NCI-H1105 treated with DMSO at 0.1 percent for 48 hours (cell line): ENCODE measurements at places on chromosomes 5 and 9.
A peak's percentile ranks its signal among the peaks of the same experiment; 100 is the strongest.

- no peak for DNase-seq
These were observed 995.4 kb upstream of the ACO1 start for GRCh38 chr9:31389075-31389474.

GRCh38 chr9:24939109-24939850 is 393.6 kb upstream of the IZUMO3 start:
- no peak for DNase-seq

GRCh38 chr9:122444041-122444733 is 33.5 kb downstream of the OR1J1 start:
- DNase-seq = no peak

DNA sequence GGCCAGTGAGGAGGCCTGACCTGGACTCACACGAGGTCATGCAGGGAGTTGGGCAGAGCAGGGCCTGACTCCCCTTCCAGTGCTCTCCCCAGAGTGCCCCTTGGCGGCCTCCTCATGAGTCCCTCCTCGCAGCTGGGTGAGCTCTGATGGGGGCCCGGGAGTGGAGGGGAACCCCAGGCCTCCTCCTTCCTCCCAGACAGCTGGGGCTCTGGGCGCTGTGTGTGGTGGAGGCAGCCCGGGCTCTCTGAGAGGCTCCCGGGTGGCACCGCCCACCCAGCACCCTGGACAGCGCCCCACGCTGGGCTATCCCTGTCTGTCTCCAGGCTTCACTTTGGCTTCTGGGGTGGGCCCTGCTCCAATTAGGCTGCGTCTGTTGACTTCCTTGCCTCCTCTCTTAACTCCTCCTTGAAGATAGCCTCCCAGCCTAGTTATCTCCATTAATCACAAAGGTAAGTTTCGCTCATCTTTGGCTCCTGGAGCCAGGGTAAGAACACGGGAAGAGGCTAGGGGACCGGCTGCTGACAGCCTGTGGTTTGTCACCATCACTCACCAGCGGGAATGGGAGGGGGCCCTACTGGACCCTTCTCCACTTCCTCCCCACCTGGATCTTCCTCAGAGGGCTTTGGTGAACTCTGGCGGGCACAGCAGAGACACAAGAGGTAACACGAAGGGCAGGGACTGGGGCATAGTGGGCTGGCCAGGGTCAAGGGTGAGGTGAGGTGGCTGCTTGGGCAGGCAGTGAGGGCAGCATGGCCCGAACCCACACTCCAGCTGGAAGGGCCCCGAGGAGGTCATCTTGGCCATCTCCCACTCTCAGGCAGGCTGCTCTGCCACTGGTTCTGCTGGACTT is 13.1 kb downstream of the PSD2 start:
- no peak for DNase-seq

DNA sequence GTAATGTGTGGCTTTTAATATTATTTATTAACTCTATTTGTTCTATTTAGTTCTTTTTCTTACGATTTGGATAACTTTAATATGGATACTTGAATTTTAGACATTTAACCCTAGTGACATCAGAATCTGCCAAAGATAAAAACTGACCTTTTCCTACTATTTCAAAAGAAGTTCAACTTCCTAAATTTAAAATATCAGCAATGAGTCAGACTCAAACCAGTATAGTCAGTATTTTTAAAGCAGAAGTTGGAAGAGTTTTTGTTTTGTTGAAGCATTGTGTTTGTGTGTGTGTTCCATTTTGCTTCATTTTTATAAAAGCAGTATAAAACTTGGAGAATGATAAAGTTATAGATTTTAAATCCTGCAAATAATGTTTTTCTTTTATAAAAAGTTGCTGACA is 251.8 kb upstream of the RASA1 start:
- no peak for DNase-seq

GRCh38 chr5:59416451-59416850 is 477.1 kb downstream of the PDE4D start:
- no peak for DNase-seq

DNA sequence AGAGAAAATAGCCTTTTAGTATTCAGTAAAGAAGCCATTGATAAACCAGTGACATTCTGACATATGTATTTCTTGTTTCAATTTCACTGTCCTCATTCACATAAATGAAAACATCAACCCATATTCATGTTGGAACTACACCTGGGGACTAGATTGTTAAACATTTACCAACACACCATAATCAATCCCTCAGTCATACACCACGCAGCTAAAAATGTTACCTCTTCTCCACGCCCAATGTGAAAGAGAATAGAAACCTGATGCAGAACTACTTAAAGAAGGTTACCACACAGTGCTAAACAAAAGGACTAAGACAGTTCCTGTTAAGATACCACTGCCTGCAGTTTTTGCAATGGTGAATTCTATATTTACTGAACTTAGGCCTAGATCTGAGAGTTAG is 518.9 kb downstream of the PRELID2 start:
- no peak for DNase-seq

DNA sequence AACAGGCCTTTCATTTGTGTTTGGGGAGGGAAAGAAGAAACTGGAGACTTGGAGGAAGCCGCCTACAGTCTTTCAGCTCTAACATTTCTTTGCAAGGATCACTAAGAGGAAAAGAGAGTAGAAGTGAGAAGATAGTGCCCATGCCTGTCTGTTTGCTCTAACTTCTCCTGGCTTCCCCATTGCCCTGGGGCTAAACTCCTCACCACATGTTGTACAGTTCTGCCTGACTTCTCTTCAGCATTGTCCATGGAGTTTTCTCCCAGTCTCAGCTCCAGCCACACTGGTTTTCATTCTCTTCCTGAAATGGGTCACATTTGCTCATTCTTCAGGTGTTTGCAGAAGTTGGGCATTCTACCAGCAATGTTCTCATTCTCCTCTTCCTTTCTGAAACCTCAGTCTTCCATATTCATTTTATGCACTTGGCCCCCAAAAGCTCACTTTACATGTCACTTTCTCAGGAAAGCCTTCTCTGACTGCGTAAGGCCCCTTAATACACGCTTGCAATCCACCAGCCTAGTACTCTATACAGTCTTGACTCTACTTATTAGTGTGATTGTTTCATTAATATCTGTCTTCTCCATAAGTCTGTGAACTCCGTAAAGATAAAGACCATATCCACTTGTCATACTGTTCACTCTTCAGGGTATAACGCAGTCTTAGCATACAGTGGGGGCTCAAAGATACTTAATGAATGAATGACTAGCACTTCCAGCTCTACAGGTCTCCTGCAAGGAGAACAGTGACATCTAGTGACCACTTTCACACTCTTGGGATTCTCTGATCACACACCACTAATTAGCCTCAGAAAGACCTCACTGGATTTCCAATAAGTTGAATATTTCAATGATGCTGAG is 40.2 kb upstream of the TRIM32 start:
- DNase-seq = peak; percentile 27

DNA sequence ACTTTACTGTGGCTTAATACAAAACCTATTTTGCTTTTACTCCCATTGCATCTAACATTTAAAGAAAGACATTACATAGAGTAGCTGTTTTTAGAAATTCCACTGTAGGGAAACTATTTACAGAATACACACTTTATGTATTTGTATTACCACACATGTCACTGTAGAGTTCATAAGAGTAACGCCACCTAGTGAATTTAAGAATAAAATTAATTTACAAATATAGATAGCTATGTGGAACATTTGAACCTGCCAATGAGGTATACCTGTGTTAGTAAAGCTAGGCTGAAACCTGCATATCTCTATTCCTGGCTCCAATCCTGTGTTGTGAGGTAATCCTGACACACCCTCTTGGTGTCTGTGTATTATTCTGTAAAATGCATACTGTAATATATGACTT is 234.4 kb downstream of the MAST4 start:
- no peak for DNase-seq

- no peak for DNase-seq
These were observed 1.9 kb downstream of the FGF1 start for GRCh38 chr5:142683881-142684505.

DNA sequence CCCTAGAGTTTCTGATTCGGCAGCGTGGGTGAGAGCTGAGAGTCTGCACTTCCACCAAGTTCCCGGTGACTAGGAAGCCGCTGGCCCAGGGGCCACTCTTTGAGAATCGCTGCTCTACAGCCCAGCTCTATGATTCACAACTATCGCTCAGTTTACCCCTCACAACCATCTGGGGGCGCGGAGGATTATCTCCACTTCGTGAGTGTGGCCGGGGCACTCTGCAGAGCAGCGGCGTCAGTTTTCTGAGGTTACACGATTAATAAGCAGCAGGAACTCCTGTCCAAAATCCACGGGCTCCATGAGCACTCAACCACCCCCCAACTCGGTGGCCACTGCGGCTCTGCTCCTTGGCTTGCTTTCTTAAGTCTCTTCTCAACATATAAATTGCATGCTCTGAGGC is 19.3 kb downstream of the CORO2A start:
- DNase-seq = no peak

DNA sequence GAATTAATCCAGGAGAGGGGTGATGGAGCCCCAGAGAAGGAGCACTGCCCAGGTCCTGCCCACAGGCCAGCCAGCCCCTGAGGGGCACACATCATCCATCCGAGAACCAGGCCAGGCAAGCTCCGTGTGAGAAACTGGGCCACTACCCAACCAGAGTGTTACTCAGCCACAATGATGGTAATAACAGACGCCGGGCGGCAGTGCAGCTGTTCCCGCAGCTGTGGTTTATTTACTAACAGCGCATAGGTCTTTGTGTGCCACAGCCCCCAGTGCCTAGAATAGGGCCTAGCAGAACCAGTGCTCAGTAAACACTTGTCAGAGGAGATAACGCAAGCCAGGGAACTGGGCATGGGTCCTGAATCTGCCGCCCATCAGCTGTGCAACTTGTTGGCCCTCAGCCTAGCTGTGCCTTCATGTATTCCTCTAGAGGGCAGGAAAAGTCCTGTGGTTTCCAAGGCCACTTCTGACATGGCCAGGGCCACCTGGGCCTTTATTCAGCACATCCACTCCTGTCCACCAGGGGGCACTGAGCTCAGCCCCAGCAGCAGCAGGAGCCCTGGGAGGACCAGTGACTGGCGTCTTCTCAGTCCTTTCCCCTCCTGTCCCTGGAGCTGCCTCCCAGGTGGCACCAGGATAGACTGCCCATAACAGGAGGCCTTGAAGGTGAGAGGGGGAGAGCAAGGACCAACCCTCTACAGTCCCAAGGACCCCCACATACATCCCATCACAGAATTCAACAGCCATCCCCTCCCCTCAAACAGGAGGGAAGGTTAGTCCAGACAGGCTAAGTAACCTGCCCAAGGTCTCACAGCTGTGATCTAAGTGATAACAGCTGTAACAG is 2.1 kb downstream of the MXD3 start:
- DNase-seq = no peak

- DNase-seq = no peak
These were observed 8.8 kb upstream of the LCP2 start for GRCh38 chr5:170306381-170306831.

- no peak for DNase-seq
These were observed 66.5 kb downstream of the PTCD2 start for GRCh38 chr5:72386639-72387038.

DNA sequence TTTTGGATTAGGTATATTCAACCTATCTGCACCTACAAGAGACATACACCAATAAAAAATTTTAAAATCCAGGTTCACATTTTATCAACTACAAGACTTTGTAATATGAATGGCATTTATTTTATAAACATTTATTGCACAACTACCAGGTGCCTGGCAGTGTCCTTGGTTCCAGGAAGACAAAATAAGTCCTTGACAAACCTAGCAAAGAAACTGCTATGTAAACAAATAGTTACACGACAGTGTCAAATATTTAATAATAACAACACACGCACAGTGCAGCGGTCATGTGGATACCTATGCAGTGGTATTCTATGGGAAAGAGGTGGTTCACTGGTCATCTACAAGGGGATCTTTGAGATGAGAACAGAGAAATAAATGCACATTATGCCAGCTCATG is 120.7 kb downstream of the MYO10 start:
- no peak for DNase-seq

DNA sequence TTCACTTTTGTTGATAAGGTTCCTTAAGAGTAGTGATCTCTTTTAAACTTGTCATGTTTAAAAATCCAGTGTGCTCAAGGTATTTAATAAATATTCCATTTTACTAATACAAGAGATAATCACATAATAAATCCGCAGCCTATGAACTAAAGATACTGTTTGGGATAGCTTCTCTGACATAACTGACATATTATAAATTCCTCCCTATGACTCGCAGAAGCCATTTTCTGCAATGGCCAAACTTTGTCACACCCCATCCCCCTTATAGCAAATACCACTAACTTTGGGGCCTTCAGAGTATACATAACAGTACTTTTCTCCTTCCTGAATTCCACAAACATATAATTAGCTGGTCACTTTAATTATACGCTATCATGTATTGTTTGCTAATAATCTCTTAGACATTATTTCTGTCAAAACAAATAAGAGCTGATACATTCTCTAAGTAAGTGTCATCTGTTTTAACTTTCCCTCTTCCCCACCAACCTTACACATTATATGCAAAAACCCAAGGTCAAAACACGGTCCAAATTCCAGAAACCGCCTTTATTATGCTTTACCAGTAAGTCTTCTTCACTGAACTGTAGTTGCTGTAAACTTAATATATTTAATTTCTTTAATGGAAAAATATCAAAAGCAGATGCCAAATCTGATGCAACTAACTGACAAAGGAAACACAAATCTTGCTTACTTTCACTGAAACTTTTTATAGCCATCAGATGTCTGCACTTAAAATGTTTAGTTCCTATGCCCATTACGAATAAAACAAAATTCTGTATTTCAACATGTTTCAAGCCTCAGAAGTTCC is 971 bp downstream of the TMEM267 start:
- no peak for DNase-seq

DNA sequence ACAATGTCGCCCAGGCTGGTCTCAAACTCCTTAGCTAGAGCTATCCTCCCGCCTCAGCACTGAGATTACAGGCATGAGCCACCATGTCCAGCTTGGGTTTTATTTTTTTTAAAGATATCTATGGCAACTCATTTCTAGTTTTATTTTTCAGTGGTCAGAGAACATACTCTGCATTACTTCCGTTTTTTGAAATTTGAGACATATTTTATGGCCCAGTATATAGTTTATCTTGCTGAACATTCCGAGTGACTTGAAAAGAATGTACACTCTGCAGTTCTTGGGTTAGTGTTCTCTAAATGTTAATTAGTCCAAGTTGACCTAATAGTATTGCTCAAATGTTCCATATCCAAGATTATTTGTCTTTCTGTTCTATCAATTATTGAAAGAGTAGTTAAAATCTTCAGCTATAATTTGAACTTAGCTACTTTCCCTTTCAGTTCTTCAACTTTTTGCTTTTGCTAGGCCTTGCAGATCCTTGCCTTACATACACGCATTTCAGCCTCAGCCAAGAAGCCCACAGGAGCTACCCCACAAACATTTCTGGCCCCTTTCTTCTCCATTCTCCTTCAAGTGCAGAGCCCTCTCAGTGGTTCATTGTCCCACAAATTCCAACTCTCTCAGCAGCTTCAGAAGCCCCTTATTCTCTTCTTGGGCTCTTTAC is 22.3 kb upstream of the SNAPC3 start:
- DNase-seq = no peak

DNA sequence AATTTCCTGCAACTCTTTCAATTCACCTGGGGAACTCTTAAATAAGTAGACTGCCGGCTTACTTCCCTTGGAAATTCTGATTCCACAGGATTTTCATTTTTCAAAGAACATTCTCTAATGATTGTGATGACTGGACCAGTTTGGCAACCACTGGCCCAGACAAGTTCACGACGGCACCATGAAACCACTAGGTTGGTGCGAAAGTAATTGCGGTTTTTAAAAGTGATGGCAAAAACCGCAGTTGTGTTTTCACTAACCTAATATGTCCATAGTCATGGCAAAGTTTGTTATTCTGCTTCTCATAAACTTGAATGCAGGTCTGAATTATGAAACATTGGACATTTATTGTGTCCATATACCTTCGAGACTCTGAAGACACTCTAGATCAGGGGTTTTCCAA is 317.2 kb downstream of the IRX1 start:
- DNase-seq = no peak
